ENCODE measurements at places on chromosomes 5 and 9. TPM values are rescaled to one million over a fixed set of nuclear protein-coding genes. Genes with fewer than 3 reads are reported as not detected.

The FBP2 gene
- total RNA-seq = not detected

The NR6A1 gene
- total RNA-seq = 1.4 TPM

The DOLK gene
- total RNA-seq = 25.6 TPM

The GARIN3 gene
- total RNA-seq = not detected
